Stimulated activated CD4-positive, alpha-beta T cell treated with anti-CD3 and anti-CD28 coated beads, Interleukin-1b, Interleukin-23, amount 100 ng/mL, for 24 hours (primary cell): ENCODE measurements at places on chromosomes 12 and 14.

DNA sequence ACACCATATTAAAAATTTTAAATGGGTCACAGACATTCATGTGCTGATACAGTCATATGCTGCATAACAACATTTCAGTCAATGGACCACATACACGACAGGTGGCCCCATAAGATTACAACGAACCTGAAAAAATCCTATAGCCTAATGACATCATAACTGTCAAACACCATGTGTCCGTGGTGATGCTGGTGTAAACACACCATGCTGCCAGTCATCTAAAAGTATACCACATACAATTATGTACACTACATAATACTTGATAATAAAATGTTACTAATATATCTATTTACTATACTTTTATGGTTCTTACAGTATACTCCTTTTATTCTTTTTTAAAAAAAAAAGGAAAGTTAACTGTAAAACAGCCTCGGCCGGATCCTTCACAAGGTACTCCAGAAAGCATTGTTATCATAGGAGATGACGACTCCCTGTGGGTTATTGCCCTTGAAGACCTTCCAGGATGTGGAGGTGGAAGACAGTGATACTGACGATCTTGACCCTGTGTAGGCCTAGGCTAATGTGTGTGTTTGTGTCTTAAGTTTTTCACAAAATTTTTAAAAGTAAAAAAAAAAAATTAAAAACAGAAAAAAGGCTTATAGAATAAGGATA lies 5.0 kb upstream of the TDG start:
- DNase-seq, result no peak

- DNase-seq, result no peak
Observed at GRCh38 chr14:103629503-103630121, 601 bp downstream of the KLC1 start.

DNA sequence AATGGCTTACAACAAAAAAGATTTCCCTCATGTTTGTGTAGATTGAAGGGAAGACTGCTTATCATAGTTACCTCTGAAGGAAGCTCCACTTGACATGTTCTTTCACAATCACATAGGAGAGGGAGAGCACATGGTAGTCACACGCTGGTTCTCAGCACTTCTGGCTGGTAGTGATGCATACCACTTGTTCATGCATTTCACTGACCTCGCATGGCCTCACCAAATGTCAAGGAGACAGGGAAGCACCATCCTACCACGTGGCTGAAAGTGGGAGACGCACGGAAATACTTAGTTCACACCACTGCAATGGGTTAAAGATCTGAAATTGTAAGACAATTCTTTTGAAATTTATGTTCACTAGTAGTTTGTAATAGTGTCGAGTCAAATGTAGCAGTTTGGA lies 74.0 kb downstream of the PDE3A start:
- DNase-seq, result no peak

GRCh38 chr12:128916425-128916824 lies 63.1 kb downstream of the GLT1D1 start:
- no peak for DNase-seq

GRCh38 chr12:45613296-45613695 lies 116.2 kb upstream of the ARID2 start:
- no peak for DNase-seq

DNA sequence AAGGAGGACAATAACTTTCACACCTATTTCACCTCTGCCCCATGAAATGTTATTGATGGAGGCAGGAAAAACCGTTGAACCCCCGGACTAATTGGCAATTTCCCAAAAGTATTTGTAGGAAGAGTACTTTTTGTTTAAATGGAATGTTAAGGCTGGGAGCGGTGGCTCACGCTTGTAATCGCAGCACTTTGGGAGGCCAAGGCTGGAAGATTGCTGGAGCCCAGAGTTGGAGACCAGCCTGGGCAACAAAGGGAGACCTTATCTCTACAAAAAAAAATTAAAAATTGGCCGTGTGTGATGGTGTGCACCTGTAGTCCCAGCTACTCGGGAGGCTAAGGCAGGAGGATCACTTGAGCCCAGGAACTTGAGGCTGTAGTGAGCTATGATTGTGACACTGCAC lies 26.0 kb upstream of the SPTLC2 start:
- DNase-seq, result no peak

DNA sequence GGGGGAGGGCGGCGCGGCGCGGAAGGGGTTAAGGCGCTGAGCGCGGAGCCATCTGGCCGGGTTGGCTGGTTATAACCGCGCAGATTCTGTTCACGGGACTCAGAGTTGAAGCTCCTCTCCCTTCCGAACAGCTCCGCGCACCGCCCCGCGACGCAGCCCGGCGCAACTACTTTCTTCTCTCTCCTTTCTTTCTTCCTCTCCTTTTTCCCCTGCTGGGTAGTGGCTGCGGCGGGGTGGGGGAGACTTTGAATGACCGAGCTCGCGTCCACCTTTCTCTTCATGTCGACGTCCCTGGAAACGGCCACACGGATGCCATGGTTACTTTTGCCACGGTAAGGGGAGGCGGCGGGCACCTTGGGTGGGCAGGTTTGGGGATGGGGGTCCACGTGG lies at the start of gene NTF3:
TSS of gene NTF3 (plus strand) at position 98 of the 390 bp plus-strand sequence. CDS start at position 315, 217 bp downstream.
- DNase-seq, result no peak

GRCh38 chr12:126198966-126199692 lies 1133.9 kb downstream of the AACS start:
- DNase-seq, result no peak

GRCh38 chr12:116592731-116593130 lies 33.5 kb downstream of the MAP1LC3B2 start:
- no peak for DNase-seq

DNA sequence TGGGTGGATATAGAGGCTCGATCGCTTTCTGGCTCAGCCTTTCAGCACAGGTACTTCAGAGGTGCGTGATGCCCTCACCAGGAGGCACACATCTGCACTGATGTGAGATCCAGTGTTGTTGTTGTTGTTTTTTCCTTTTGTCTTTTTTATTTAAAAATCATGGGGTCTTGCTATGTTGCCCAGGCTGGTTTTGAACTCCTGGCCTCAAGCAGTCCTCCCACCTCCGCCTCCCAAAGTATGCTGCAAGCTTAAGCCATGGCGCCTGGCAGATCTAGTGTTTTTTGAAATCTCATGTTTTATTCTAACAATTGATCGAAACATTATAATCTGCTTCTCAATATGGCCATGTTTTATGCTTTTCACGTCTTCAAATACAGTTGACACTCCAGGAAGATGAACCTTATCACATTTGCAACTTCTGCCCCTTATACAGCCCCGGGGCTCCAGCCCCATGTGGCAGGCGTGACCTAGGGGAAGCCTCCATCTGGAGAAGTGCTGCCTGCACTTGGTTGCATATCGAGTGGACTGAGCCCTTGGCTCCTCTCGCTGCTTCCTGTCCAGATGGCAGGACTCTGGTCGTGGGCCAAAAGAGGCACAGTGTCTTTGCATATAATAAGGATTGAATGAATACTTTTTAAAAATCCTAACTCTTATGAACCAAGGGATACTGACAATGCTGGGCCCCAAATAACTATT lies 71.7 kb downstream of the TRAF3 start:
- DNase-seq, result no peak

- DNase-seq, result no peak
Observed at GRCh38 chr12:47740606-47741339, 15.5 kb upstream of the ENDOU start.

GRCh38 chr12:90028635-90029051 lies 320.0 kb upstream of the ATP2B1 start:
- DNase-seq, result no peak

DNA sequence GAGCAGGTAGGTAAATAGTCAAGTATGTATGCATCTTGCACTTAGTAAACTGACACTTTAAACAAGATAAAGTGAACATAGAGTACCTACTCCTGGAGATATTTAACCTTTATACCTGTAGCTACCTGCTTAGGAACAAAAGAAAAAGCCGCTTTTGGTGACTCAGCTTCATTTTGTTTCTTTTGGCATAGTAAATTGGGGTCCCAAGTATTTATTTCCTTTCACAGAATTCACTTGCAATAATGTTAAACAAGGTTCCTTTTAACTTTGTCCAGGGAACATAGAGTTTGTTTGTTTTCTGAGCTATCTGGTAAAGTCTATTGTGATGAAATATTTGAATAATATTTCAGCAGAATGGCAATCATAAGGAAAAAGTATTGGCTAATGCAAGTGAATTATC lies 20.0 kb downstream of the SLCO1B3 start:
- DNase-seq, result no peak

DNA sequence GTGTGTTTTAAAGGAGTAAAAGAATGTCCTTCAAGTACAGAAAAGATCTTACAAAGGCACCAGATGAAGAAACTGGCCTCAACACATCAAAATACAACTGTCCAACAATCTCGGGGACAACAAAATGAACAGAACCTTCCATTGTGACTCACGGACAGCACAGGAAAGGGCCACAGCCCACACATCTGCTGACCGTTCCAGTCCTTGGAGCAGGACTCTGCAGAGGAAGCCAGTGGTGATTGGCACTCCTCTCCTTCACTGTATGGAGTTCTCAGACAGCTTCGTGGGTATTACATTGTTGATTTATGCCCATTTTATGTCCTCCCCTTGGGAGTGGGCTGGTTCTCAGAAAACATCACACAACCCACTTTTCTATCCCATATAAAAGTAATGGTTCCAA lies 32.5 kb upstream of the TC2N start:
- no peak for DNase-seq

GRCh38 chr14:32259368-32260013 lies 56.4 kb upstream of the RNU6-8 start:
- DNase-seq, result no peak

DNA sequence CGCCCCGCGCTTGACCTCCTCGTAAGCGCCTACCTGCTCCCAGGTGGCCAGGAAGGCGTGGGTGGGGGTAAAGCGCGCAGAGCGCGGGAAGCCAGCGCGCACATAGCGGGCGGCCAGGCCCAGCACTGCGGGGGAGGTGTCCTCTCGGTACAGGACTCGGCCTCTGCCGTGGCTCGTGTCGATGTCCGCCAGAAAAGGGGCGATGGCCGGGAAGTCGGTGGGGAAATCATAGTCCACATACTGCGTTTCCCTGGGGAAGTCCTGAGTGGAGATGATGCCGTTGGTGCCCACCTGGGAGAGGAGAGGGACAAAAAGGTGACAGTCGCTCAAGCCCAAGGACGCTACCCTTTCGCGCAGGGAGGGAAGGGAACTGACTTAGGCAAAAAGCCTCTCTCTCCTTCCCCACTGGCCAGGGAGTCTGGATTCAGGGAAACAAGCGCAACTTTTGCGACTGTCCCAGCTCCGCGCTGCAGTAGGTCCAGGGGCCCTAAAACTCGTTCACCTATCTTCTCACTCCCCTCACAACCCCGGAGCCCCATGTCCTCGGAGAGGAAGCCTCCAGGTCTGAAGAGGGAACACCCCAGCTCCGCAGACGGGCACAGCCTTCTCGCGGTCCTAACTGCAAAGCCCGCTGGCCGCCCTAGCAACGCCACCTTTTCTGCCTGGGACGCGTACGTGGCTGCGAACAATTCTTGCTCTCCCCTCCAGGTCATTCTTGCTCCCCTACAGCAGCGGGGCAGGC lies 815 bp downstream of the NID2 start:
- DNase-seq, result no peak

DNA sequence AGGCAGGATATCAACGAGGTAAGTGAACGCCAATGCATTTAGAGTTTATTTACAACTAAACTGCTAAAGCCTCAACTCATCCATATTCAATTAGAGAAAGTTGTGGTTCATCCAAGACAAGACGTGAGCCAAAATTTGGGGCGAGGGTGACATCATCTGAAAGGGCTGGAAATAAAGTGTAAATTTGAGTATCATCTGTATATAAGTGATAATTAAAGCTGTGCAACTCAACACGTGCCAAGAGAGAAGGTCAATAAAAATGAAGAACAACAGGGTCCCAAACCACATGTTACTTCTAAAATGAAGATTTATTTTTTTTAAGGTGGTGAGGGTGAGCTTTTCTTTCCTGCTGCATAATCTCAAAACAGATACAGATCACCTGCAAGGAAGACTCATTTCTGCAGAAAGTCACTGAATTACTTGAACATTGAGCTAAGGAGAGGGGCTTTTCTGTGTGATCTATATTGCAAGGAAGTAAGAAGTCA lies 203.6 kb downstream of the EFCAB11 start:
- no peak for DNase-seq

- no peak for DNase-seq
Observed at GRCh38 chr14:34436118-34436905, 25.7 kb downstream of the SPTSSA start.

DNA sequence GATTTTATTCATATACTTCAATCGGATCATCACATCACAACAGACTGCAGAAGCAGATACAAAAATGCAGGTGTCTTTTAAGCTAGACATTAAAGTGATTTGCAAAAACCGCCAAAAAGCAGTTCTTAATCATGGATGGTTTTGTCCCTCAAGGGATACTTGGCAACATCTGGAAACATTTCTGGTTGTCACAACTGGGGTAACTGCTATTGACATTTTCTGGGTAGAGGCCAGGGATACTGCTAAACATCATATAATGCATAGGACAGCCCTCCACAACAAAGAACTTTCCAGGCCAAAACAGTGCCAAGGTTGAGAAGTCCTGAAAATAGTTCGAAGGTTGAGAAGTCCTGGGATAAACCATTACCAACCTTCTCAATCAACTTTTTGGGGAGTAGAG lies 101.8 kb upstream of the BBS10 start:
- no peak for DNase-seq

DNA sequence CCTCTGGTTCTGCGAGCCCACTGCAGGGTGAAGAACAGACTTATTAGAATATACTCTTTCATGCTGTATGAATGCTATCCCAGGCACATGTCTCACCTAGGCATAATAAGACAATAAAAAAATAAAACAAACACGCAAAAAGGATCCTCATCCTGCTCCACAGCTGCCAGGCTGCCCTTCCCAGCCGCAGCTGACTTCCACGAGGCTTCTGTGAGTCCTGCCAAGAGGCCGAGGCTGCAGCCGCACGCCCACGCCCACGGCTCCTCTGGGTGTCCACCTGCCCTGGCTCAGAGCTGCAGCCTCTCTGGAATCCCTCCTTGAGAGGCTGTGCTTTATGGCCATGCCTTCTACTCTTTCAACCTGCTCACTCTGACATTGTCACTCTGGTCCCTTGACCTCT lies 6.9 kb downstream of the SMIM41 start:
- DNase-seq, result no peak

GRCh38 chr14:90587918-90588317 lies 191.1 kb downstream of the CALM1 start:
- no peak for DNase-seq

- no peak for DNase-seq
Observed at GRCh38 chr12:4039931-4040330, 166.7 kb upstream of the PARP11 start.

- DNase-seq, result no peak
Observed at GRCh38 chr14:92633724-92634123, 114.7 kb downstream of the LGMN start.

- no peak for DNase-seq
Observed at GRCh38 chr12:64652346-64652745, 42.1 kb downstream of the RASSF3 start.

GRCh38 chr12:132689227-132689626 lies 1.8 kb downstream of the PXMP2 start:
- DNase-seq, result no peak

GRCh38 chr12:97938031-97938430 lies 475.4 kb downstream of the RMST start:
- no peak for DNase-seq

GRCh38 chr12:114864837-114865551 lies 181.0 kb upstream of the TBX3 start:
- DNase-seq, result no peak

GRCh38 chr12:127360580-127360979 lies 906.4 kb upstream of the TMEM132C start:
- no peak for DNase-seq
